ENCODE measurements at places on chromosomes 6 and 20. TPM values are rescaled to one million over a fixed set of nuclear protein-coding genes. Genes with fewer than 3 reads are reported as not detected.

The TMEM74B gene
- 2.7 TPM for total RNA-seq

The SLA2 gene
- 0.27 TPM for total RNA-seq

The DNMT3B gene
- total RNA-seq: 0.62 TPM

The GABRR1 gene
- not detected for total RNA-seq

The TCF21 gene
- total RNA-seq: 2.0 TPM

The BMP7 gene
- 2.7 TPM for total RNA-seq

The CCDC28A gene
- total RNA-seq: 7.9 TPM

The DLL1 gene
- total RNA-seq: 6.4 TPM

The MTFR2 gene
- total RNA-seq: not detected

The PROKR2 gene
- not detected for total RNA-seq

The NELFCD gene
- 34.7 TPM for total RNA-seq

The EYS gene
- 0.24 TPM for total RNA-seq

The FKBP1C gene
- total RNA-seq: 0.24 TPM

The PERP gene
- 59.3 TPM for total RNA-seq

The COX4I2 gene
- 11.3 TPM for total RNA-seq

- DNase-seq: no peak
Measured at GRCh38 chr6:147651249-147652063, 143.0 kb downstream of the SAMD5 start.

DNA sequence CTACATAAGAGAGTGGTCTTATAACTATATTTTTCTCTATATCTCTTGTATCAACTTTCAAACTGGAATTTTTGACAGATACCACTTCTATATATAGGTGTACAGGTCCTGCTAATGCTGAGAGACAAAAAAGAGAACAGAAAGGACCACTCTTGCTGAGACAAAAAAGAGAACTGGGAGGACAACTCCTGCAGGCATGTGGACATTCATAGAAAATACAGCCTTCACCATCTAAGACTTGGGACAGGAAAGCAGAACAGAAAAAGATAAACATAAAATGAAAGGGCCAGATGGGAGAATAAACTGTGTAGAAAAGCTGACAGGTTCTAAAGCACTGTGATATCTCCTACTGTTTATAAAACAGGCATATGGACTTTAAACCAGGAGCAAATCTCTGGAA is 541.0 kb upstream of the ADGRB3 start:
- no peak for DNase-seq

DNA sequence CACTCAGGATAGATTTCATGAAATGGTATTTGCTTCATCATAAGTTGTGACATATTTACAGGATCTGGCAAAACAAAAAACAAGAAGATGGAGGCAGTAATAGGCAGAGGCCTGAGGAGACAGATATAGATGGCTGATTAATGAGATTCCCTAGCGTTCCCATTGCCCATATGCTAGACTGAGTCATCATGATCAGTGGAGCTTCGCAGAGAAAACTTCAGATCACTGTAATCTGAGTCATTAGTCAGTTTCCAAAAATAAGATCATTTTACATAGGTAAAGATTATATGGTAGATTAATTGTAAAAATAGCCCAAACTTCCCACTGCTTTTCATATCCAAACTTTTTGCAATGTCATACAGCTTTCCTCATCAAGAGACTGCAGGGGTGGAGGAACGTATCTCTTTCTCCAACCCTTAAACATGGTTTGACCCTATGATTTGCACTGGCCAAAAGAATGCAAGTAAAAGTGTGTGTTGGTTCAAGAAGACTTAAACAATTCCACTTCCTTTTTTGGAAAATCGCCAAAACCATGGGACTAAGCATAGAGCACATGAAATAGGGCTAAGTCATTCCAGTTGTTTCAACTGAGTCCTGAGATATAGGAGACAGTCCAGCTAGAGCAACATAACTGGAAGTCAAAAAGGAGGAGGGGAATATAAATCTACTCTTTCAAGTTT is 626.0 kb downstream of the RNF144B start:
- DNase-seq: no peak

DNA sequence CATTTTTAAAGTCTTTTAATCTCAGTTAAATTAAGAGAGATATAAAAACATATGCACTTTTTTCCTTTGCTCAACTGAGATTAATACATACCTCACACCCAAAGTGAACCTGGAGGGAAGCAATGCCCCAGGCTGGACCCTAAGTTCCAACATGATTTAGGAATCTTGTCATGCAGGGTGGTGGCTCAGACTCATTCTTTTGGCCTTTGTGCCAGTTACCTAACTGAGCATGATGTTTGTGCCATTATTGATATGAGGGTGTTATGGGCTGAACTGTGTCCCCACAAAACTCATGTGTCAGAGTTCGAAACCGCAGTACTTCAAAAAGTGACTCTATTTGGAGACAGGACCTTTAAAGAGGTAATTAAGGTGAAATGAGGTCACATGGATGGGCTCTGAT is 188.0 kb downstream of the ARHGAP18 start:
- no peak for DNase-seq

DNA sequence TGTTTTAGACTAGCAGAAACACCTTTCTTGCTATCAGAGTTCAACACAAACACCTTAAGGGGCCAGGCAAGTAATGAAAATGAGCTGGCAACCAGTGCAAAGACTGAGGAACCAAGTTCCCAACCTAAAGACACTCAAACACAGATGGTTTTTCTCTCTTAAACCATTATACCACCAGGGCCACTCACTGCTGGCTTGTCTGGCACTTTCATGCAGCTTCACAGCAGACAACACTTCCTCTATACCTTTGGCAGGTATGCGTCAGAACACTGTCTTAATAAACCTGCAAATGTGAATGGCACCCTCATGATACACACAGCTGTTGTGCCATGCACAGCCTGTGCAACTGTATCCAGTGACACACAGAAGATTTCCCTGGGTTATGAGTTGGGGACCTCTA is 41.6 kb downstream of the NFATC2 start:
- DNase-seq: no peak

DNA sequence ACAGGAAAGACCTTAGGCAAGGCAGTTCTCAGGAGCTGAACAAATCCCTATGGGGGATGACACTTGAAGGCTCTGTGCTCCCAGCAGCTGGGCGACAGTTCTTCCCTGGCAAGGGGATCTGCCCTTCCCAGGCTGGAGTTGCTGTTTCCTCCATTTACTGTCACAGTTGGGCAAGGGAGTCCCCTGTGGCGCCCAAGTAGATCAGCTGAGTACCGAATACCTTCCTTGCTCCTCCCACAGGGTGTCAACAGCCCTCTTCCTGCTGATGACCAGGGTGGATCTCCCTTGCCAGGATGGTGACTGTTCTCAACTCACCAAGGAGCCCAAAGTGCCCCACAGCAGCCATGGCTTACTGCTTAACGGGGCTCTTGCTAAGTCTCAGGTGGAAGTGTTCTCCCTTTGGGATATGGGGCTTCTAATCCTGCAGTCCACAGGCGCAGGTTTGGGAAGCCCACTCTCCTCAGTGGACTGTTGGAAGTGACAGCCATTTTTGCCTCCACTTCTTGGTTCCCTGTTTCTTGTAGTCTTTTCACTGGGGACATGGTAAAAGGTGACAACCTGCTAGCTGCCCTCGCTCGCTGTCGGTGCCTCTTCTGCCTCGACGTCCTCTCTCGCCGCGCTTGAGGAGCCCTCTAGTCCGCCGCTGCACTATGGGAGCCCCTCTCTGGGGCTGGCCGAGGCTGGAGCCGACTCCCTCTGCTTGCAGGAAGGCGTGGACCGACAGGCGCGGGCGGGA is 5.7 kb upstream of the PSMG4 start:
- no peak for DNase-seq

DNA sequence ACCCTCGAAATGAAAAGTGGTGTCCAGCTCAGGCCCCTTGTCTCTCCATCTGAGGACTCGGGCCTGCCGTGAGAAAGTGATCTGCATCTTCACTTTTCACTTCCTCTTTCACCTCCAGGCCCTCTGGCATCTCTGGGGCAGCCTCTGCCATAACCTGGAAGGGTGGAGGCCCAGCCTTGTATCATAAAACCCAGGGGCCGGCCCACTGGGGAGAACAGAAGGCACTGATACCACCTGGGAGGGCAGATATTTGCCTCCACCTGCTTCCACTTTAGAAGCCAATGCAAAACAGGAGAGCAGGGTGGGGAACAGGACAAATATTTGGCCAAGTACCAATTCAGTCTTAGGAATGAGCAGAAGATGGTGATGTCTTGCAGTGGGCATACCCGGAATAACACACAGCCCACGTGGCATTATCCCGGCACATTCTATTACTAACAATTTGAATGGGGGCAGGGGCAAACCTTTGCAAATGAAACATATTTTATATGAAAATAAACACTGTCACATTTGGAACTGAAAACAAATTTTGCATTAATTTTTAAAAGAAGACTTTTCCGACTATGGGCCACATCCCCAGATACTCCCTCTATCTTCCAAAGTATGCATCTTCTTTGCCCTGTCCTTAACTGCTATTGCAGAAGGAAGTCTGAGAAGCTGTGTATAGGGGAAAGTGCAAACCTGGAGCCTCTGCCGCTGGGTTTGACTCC is 69.2 kb upstream of the TBC1D7 start:
- no peak for DNase-seq

- no peak for DNase-seq
Measured at GRCh38 chr6:139433631-139434419, 59.4 kb upstream of the CITED2 start.

- no peak for DNase-seq
Measured at GRCh38 chr20:37233548-37234253, 27.9 kb downstream of the GHRH start.

- no peak for DNase-seq
Measured at GRCh38 chr6:146990821-146991798, 213.1 kb upstream of the STXBP5 start.

- DNase-seq: no peak
Measured at GRCh38 chr6:72715119-72715518, 93.3 kb downstream of the KCNQ5 start.

DNA sequence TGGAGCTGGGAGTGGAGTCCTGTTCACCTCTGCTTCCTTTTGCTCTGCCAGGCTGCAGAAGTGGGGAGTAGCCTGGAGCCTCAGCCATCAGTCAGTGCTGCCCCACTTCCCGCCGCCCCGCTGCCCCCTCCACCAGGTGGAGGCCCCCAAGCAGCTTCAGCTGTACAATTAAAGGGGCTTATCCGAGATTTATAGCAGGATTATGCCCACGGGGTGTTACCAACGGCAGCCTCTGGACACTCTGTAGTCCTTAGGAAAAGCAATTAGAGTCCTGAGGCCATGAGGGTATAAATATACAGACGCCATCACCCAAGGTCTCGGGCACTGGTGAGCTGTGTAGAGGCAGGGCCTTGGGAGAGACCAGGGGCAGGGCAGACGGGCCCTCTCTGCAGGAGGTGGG is 55.4 kb downstream of the GRM4 start:
- DNase-seq: no peak

GRCh38 chr20:38130687-38131587 is 34.1 kb downstream of the TGM2 start:
- peak; percentile 66 for DNase-seq

- no peak for DNase-seq
Measured at GRCh38 chr6:56683882-56684281, 41.2 kb upstream of the DST start.

- DNase-seq: no peak
Measured at GRCh38 chr20:60107621-60108390, 149.6 kb downstream of the CDH26 start.

GRCh38 chr20:7703996-7704395 is 236.3 kb downstream of the HAO1 start:
- no peak for DNase-seq

DNA sequence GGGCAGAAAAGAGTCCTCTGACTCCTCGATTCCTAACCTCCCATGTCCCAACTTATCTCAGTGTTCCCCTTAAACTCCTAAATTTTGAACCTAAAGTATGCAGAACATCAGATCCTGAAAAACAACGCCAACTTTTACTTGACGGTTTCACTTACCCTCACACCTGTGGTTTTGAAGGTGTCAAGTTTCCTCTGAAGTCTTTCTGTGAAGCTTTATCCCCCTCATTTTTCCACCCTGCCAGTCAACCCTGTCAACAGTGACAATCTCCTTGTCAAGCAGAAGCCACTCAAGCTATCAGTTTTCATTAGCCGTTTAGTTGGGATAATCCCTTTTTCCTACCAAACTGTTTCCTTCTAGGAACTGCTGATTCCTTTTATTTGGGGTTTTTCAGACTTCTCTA is 245.4 kb upstream of the PREP start:
- no peak for DNase-seq

- DNase-seq: no peak
Measured at GRCh38 chr6:163438940-163439335, 24.4 kb downstream of the QKI start.

DNA sequence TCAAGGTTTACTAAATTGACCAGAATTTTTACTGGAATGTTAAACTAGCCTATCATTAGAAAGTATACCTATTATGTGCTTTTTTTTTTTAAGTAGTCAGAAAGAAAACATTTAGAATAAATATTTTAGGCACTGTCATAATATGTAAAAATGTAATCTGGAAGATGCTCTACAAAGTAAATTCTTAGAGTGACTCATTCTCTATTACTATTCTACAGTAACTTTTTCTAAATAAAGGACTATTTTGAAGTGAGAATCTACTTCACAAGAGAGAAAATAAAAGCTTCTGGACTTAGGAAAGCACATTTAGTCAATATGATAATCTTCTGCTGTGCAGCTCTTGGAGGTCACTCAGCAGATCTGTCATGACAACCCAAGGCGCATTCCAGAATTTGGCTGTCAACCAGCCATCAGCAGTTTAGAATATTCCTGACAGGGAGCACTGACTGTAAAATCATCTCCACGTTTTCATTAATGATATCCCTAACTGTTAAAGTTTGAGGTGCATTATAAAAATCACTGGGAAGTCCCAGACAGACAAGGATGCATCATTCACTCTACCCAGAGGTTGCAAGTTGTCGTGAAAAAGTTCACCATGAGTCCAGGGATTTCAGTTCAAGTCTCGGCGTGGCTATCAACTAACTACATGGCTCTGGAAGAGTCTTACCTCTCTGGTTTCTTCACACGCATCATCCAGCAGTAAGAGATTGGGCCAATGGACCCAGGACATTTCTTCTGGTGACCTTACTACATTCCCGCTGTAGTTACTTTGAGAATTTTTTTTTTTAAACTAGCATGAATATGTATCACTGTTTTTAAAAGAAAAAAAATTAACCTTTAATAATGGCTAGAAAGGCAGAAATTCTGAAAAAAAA is 374.9 kb downstream of the GJA1 start:
- DNase-seq: no peak
